ENCODE measurements at places on chromosomes 1 and 21.

- DNase-seq: no peak
Observed at GRCh38 chr1:58812468-58812867, 28.6 kb upstream of the JUN start.

GRCh38 chr21:25863747-25864146 lies 129.0 kb downstream of the GABPA start:
- no peak for DNase-seq

- no peak for DNase-seq
Observed at GRCh38 chr1:226633541-226634165, 85.1 kb downstream of the STUM start.

- no peak for DNase-seq
Observed at GRCh38 chr1:206678490-206678889, 6.2 kb upstream of the MAPKAPK2 start.

DNA sequence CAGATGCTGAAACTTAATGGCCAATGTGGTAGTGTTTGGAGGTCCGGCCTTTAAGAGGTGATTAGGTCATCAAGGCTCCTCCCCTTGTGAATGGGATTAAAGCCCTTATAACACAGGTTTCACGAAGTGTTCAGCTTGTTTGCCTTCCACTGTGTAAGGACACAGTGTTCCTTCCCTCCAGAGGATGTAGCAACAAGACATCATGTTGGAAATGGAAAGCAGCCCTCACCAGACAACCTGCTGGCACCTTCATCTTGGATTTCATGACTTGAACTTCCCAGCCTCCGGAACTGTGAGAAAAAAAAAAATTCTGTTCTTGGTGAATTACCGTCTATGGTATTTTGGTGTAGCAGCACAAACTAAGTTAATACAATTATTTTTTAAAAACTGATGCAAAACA lies 613.8 kb downstream of the KIF26B start:
- DNase-seq: no peak

DNA sequence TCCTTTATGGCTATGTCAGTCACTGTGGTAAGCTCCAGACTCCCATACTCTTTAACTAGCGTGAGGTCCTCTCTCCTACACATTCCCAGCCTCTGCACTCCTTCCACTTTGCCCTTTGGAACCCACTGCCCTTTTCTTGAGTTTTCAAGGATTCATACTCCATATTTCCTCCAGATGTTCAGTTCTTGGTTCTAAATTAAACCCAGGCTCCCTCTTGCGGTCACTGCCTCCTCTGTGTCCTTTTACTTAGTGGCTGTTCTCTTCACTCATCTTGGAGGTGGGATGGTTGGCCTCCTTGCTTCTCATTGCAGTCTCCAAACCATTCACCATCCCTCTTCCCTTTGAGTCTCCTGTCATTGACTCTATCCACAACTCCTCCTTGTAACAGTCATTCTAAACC lies 208.1 kb downstream of the TGFB2 start:
- DNase-seq: no peak

DNA sequence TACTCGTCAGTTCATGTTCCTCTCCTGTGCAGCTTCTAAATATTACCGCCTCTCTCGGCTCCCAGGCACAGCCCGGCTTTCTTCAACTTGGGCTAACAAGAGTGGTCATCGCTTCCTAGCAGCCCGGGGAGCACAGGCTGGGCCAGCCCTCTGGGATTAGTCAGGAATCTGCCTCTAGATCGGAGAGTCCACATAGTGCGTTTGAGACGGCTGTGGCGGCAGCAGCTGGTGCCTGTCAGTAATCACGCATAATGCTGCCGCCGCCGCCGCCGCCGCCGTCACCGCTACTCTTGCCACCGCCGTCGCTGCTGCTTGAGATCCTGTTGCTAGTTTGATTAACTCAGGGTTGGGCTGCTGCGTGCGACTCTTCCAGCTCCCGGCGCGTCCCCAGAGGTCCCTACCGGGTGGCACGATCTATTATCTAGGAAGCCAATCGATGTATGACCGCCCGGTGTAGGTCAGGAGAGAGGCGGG lies at the start of gene RXRG:
RXRG (minus strand) TSS at position 230 of the 474 bp plus-strand sequence. CDS start 233 bp downstream, outside the sequence.
- DNase-seq: no peak

DNA sequence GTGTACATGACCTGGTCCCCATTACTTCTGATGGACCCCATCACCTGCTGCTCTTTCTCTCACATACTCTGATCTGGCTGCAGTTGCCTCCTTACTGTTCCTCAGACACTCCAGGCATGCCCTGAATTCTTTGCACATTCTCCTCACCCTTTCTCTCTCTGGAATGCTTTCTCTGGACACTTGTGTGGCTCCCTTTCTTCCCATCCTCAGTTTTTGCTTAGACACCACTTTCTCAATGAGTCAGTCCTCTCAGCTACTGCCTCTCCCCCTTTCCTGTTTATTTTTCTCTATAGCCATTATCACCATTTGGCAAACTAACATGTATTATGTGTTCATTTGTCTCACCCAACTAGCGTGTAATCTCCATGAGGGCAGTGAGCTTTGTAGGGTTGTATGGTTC lies 28.1 kb downstream of the PLXNA2 start:
- DNase-seq: no peak

GRCh38 chr21:38299671-38300070 lies 42.9 kb downstream of the KCNJ15 start:
- no peak for DNase-seq

GRCh38 chr1:12406211-12407021 lies 176.6 kb downstream of the VPS13D start:
- DNase-seq: no peak

GRCh38 chr1:235079443-235080296 lies 49.0 kb downstream of the TOMM20 start:
- DNase-seq: no peak

GRCh38 chr21:34190576-34191321 lies 117.4 kb downstream of the MRPS6 start:
- no peak for DNase-seq

- no peak for DNase-seq
Observed at GRCh38 chr1:156622581-156623297, 3.5 kb downstream of the HAPLN2 start.

- no peak for DNase-seq
Observed at GRCh38 chr1:17350928-17351446, 21.0 kb upstream of the PADI6 start.

DNA sequence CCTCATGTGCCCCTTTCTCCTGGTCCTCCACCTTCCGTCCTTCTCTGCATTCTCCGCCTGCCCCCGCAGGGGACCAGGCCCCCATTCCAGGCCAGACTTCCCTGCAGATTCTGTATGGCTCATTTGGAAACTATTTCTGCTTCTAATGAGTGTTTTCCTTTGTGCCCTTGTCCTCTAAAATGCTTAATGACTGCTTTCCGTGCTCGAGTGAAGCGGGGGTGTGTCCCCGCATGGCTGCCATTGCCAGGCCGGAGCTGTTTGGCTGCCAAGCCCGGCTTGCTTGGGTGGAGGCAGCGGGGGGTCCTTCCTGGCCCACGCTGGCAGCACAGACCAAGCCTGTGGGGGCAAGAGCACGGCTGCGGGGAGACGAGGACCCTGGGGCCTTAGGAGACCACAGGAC lies 299.3 kb upstream of the VAMP3 start:
- DNase-seq: no peak

DNA sequence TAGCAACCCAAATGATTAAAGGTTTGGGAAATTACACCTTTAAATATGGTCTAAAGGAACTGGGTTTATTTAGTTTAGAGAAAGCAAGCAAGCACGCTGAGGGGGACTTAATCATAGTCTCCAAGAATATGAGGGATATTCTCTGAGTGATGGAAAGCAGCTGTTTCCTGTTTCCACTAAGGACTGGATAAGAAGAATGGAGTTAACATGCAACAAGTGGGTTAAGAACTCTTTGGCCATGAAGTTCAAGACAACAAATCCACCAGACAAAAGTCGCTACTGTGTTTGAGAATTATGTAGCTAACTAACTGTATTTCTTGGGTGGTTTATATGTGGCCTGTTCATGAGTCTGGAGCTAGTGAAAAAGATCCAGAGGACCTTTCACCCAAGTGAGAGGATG lies 85.7 kb downstream of the TGFB2 start:
- no peak for DNase-seq

DNA sequence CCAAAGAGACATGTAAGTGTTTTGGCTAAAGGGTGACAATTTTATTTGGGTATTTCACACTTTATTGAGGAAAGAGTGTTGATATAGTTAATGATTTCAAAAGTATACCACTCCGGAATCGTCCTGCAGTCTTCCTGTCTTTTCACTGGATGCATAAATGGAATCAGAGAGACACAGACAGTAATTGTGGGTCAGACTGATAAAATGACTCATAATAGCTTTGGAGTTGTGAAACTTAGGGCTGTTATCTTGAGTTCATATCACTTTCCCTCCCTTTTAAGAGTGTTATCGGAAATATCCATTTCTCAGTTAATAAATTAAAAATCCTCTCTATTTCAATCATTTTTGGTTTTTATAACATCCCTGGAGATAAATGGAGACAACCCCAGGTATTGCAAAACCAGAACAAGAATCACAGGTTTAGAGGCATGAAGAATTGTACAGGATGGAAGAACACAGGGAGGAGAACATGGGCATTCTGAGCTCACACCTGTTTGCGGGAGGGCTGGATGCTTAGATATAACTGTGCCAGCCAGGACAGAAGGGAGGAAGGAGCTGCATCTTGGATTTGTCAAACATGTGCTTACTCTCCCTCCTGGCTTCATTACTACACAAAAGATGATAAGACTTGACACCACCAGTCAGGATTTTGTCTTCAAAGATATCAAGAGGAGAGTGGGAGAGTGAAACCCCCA lies 185.4 kb downstream of the LMO4 start:
- no peak for DNase-seq

DNA sequence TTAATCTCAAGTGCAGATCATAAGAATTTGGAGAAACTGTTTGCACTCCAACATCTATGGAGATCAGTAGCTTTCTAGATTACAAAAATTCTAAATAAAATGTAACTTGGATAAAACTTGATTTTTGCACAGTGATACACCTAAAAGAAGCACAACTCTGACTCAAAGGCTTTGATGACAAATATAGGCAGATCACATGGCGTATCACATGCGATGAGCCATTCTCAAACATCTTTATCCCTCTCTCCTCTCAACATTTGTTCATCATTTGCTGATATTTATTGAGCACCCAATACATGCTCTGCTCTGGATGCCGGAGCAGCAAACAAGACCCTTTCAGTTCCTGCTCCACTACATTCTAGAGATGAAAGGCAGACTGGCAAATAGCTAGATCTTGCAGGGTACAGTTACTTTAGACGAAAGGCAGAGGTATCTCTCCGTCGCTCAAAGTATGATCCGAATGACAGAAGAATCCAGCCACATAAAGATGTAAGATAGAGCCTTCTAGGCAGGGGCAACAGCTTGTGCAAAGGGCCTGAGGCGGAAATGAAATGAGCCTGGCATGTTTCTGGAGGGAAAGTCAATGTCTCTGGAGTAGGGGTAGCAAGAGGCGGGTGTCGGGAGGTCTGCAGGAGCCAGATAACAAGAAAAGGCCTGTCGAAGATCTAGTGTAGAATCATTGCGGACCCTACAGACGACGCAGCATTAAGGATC lies 145.8 kb upstream of the ERRFI1 start:
- DNase-seq: no peak

DNA sequence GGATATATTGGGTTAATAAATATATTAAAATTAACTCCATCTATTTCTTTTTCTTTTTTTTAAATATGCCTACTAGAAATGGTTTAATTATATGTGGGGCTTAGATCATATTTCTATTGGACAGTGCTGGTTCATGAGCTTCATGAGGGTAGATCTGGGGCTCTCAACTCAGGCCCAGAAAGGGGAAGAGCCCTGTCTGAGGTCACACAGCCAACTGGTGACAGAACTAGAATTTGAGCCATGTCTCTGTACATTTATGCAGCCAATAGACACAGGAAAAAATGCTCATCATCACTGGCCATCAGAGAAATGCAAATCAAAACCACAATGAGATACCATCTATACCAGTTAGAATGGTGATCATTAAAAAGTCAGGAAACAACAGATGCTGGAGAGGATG lies 5.1 kb upstream of the EPHB2 start:
- no peak for DNase-seq

GRCh38 chr1:6489799-6490180 lies 1.7 kb downstream of the PLEKHG5 start:
- no peak for DNase-seq

GRCh38 chr1:57578680-57579079 lies 154.8 kb upstream of the DAB1 start:
- no peak for DNase-seq

- peak; percentile 9 for DNase-seq
Observed at GRCh38 chr1:107936498-107937481, 28.2 kb downstream of the VAV3 start.

- DNase-seq: no peak
Observed at GRCh38 chr1:228413241-228414010, 3.2 kb downstream of the TRIM17 start.

- no peak for DNase-seq
Observed at GRCh38 chr21:16201718-16202117, 471.9 kb downstream of the USP25 start.

GRCh38 chr21:28253338-28253737 lies 739.3 kb downstream of the LTN1 start:
- no peak for DNase-seq

DNA sequence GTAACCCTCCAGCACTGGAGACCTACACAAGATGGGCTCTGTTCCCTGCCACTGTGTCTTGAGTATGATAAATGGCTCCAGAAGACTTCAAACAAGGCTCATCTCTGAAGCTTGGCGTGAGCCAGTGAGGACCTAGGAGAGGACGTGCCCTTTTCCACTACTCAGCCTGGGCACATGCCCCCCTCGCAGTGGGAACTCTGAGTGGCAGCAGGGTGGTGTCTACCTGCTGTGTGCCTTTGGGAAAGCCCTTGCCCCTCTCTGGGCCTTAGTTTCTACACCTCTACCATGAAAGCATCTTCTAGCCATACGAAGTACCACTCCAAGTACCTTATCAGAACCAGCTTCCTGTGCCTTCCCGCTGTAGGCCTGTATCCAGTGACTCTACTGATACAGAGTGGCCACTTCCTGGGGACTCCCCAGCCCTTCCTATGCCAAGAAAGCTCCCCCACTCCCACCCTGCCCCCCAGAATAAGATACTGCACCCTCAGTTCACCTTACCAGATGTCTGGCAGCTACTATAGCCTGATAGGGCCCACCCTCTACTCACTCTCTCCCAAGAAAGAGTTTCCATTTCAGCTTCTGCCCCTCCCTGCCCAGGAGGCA lies 3.1 kb upstream of the MOB3C start:
- DNase-seq: no peak

DNA sequence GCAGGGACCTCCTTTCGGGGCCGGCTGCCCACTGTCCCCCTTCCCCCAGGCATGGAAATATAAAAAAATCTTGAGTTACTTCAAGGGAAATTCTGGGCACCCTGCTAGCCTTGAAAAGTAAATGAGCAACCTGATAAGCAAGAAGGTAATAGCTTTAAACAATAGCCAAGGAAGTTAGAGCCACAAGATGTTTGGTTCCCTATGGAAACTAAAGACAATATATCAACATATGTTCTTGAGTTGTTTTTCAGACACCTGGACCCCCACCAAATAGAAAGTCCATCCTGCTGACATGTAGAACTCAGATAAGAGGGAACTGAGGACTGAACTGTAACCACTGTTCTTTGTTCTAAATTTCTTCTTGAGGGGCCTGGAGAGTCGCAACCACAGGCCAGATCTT lies 19.3 kb upstream of the SLC35A3 start:
- DNase-seq: no peak

- no peak for DNase-seq
Observed at GRCh38 chr1:36217670-36218069, 6.6 kb upstream of the THRAP3 start.

Measured in activated CD8-positive, alpha-beta memory T cell treated with anti-CD3 and anti-CD28 coated beads for 1 hour (primary cell).